ENCODE measurements at places on chromosomes 13 and 19.

DNA sequence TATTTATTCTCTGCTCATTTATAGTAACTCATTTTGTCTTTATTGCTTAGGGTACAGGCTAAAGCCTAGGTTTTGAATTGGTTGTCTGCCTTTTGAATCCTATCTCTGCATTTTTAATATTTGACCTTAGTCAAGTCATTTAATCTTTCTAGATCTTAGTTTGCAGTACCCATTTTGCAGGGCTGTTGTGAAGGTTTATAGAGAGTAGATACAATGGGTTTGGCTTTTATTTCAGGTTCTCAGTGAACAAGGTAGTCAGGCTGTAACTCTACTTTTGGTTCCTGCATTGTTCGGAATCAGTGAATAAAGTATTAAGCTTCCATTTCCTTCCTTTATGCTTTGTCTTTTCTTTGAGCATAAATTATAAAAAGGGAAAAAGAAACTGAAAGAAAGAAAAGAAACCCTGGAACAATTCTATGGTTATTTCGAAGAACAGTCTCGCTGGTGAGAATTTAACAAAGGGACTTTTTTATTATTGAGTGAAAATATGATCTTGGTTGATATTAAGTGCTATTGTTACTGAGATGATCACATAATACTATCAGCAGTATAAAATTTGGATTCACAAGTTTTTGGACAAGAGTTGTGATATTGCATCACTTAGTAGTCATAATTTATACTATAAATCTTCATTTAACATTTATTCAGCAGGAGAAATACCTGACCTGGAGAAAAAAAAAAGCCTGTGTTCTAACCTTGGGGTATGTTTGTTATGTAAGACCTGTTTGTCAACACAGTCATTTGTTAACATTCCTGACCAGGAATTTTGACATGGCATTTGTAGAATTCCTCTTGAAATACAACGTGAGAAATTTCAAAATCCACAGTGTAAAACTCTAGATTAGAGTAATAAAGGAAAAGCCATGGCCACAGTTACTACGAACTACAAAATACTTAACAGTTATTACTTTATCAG is 91.3 kb downstream of the ZMYM2 start:
- DNase-seq: no peak

GRCh38 chr13:49112782-49113525 is 107.2 kb upstream of the MLNR start:
- no peak for DNase-seq

DNA sequence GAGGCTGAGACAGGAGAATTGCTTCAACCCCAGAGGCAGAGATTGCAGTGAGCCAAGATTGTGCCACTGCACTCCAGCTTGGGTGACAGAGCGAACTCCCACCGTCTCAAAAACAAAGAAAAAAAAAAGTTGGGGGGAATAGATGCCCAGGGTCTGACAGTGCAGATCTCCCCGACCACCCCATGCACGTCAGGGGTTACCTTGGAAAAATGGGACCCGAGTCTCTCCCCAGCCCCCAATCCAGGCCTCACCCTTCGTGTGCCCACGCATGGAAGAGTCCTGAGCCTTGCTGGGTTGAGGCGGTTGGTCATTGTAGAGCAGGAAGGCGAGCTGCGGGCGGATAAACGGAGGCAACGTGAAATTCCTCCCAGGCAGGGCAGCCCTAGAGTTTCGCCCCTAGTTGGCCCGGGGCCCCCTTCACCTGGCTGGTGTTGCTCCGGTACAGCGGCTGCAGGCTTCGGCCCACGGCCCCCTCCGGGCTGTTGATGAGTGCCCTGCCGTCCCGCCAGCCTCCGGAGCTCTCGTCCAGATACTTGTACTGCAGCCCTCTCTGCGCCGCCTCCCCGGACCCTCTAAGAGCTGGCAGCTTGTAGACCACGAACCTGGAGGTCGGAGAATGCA is 588 bp downstream of the DNASE2 start:
- DNase-seq: no peak

DNA sequence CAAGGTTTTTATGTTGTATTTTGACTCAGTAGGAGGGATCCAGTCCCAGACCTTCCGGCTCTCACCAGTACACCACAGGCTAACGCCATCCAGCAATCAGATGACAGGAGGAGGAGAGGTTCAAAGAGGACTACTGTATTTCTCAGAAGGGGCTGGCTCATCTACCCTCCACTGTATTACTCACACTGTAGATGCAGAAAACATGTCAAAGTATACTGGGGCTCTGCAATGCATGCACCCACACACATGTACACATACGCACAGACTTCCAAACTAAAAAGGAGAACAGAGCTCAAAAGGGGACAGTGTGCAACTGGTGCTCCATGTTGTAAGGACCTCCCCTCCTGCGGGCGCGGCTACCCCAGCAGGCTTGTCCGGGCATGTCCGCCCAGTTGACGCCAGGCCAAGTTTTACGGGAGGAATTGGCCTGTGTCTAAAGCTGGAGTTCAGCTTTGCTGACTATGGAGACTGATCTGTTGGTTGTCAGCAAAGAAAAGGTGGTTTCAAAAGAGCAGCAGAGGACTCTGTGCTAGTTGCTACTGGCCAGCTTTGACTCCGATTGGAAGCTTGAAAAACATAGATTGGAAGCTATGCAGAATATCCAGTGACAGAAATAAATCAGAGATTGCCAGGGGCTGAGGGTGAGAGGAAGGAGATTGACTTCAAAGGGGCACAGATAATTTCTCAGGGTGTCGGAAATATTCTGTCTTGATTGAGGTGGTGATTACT is 314.2 kb downstream of the DLEU7 start:
- no peak for DNase-seq

- DNase-seq: no peak
Observed at GRCh38 chr19:23587546-23587945, 99.5 kb downstream of the ZNF675 start.

- DNase-seq: no peak
Observed at GRCh38 chr13:93620181-93620765, 393.7 kb downstream of the GPC6 start.

DNA sequence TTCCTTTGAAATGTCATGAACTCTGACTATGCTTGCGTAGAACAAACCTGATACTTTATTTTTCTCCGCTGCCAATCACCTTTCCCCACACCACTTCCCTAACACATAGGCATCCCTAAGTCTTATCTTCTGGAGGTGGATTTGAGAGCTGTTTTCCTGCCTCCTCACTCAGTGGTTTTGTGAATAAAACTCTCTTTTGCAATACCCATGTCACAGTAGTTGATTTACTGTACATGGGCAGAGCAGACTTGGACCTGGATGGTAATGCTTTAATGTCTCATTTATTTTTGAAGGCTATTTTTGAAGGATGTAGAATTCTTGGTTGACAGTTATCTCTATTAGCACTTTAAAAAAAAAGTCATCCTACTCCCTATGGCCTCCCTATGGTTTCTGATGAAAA is 881.8 kb downstream of the SLITRK5 start:
- DNase-seq: no peak
